ENCODE measurements at places on chromosomes 11 and 22. TPM values are rescaled to one million over a fixed set of nuclear protein-coding genes. Genes with fewer than 3 reads are reported as not detected.
A peak's percentile ranks its signal among the peaks of the same experiment; 100 is the strongest.

GRCh38 chr11:120830085-120830620 is 193.7 kb upstream of the TBCEL start:
- no peak overlapping the region for H3K4me3 ChIP-seq
- H3K27me3 ChIP-seq: peaks cover 13% of the 10 kb centered on the region
- DNase-seq: no peak
- H3K4me1 ChIP-seq: no peaks in the 10 kb centered on the region
- H3K27ac ChIP-seq: no peak overlapping the region

DNA sequence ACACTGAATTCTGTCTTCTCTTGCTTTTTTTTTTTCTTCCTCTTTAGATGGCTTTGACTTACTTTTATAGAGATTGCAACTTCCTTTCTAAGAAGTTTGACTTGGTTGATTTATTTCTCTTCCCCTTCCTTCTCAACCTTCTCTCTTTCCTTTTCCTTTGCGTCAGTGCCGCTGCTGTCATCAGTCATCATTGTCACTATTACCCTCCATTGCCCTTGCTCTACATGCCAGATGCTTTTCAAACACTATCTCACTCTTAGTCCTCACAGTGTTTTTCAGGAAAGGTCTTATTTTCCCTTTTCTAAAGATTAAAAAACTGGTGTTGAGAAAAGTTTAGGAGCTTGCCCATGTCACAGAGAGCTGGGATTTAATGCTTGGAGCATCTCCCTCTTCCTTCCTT is 74.7 kb upstream of the C11orf87 start:
- H3K4me3 ChIP-seq: no peak overlapping the region
- no peaks in the 10 kb centered on the region for H3K27me3 ChIP-seq
- no peaks in the 10 kb centered on the region for H3K4me1 ChIP-seq
- DNase-seq: no peak
- H3K27ac ChIP-seq: no peak overlapping the region

DNA sequence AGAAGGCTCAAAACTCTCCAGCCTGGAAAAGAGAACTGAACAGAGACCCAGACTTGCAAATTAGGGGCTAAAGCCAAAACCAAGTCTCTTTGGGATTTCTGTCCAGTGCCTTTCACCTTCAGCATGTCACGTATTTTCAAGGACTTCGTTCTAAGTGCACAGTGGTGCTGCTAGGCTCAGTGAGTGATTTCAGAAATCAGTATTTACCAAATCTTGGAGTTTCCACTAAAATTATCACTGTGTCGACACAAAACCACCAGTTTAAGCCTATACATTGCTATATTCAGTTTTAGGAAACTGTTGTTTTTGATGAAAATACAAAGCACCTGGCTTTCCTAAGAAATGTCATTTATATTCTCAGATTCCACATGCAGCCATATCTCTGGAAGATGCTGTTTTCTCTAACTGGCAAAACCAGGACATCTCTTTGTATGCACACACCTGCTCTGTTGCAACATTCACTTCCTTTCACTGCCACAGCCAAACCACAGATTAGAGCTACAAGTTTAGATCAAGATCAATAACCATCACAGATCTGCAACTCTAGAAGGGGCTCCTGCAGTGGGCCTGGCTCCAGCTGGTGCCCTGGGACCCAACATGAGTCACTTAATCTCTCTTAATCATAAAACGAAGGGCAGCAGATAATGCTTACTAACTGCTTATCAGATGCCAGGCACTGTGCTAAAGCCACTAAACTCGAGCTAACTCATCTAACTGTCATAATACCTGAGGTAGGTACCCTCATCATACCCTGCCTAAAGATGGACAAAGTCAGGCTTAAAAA is 22.3 kb downstream of the SMCO4 start:
- no peak for DNase-seq
- H3K4me3 ChIP-seq: no peak overlapping the region
- no peaks in the 10 kb centered on the region for H3K27me3 ChIP-seq
- H3K27ac ChIP-seq: no peak overlapping the region
- H3K4me1 ChIP-seq: peaks cover 54% of the 10 kb centered on the region
- H3K36me3 ChIP-seq: no peaks in the 10 kb centered on the region

DNA sequence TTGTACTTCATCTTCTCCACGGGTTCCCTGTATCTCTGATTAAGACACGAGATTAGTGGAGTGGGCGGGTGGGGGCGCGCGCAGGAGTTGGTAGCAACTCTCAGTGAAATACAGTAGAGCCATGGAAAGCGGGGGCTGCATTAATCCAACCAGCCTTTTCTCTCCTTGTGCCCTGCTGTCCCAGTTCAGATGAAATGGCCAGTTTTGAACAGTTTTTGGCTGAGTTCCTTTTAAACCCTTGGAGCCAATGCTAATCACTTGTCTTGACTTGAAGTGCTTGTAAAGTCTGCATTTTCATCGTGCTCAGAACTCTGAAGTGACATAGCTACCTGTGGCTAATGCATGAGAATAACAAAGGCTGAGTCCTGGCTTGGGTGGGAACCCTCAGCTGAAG is 734 bp upstream of the TMEM123 start:
- no peaks in the 10 kb centered on the region for H3K27me3 ChIP-seq
- H3K4me3 ChIP-seq: peak overlapping the region; percentile 98
- no peak for DNase-seq
- H3K36me3 ChIP-seq: peaks cover 32% of the 10 kb centered on the region

- peaks cover 3% of the 10 kb centered on the region for H3K27me3 ChIP-seq
- no peak for DNase-seq
- no peaks in the 10 kb centered on the region for H3K36me3 ChIP-seq
- H3K4me3 ChIP-seq: no peak overlapping the region
Observed at GRCh38 chr11:57148621-57149020, 33.1 kb upstream of the LRRC55 start.

DNA sequence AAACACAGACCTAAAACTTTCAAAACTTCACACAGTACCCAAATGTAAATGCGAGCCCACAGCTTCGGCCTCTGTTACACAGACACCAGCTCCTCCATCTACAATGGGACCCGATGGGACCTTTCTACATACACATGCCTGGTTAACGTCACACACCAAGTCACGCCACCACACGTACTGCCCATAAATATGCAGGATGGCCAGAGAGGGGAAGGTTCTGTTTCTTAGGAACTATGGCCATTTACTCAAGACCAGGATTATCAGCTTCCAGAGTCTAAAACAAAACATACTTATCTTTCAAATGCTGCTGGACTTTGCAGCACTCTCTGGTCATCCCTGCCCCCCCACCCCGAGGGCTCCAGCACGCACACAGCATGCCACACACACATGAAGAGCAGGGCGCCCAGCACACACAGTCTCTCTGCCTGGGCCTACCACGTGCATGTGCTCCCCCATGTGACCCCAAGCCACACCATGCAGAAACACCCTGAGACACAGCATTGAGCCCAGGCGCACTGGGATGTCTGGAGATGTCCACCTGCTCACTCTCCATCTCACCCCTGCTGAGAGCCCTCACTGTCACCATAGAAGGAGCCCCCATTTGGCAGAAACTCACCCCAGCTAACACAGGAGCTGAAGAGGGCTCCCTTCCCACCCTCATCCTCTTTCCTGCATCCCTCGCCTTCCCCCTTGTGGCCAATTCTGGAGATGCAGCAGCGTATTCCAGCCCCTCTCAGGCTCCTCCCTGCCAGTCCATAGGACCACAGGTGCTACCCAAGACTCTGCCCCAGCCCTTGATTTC is 61.8 kb downstream of the SLC22A12 start:
- H3K36me3 ChIP-seq: no peaks in the 10 kb centered on the region
- DNase-seq: peak; percentile 59
- H3K27me3 ChIP-seq: peaks cover 5% of the 10 kb centered on the region
- peaks cover 27% of the 10 kb centered on the region for H3K4me1 ChIP-seq
- H3K4me3 ChIP-seq: no peak overlapping the region

GRCh38 chr11:125941267-125941618 is 4.6 kb upstream of the VSIG10L2 start:
- no peaks in the 10 kb centered on the region for H3K36me3 ChIP-seq
- no peaks in the 10 kb centered on the region for H3K4me1 ChIP-seq
- peaks cover 2% of the 10 kb centered on the region for H3K27me3 ChIP-seq
- no peak overlapping the region for H3K4me3 ChIP-seq
- no peak for DNase-seq

DNA sequence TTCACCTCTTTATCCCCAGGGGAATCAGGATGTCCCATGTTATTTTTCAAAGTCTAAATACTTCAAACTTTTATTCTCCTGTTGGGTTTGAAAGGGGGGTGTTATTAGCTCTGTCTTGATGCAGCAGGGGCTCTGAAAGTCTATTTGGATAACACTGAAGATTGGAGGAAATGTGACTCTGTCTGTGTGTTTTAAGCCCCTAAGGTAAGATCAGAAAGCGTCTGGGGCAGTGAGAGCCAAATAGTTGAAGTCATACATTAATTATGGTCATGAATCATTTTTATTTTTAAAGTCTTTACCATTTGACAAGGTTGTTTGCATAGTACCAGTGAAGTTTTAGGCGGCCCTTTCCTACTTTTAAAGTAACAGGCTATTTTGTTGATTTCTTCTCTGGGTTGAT is 139.0 kb downstream of the UVRAG start:
- H3K27me3 ChIP-seq: no peaks in the 10 kb centered on the region
- H3K27ac ChIP-seq: no peak overlapping the region
- peaks cover 57% of the 10 kb centered on the region for H3K4me1 ChIP-seq
- H3K36me3 ChIP-seq: peaks cover 38% of the 10 kb centered on the region

GRCh38 chr11:103682318-103683184 is 353.9 kb upstream of the DDI1 start:
- DNase-seq: peak; percentile 21
- H3K27ac ChIP-seq: no peak overlapping the region
- H3K27me3 ChIP-seq: no peaks in the 10 kb centered on the region
- no peak overlapping the region for H3K4me3 ChIP-seq

- no peak for DNase-seq
- no peaks in the 10 kb centered on the region for H3K4me1 ChIP-seq
- H3K4me3 ChIP-seq: no peak overlapping the region
- H3K27me3 ChIP-seq: no peaks in the 10 kb centered on the region
- peaks cover 54% of the 10 kb centered on the region for H3K36me3 ChIP-seq
Observed at GRCh38 chr22:50435291-50436014, 39.4 kb downstream of the SBF1 start.

GRCh38 chr11:60085909-60086308 is 2.6 kb upstream of the MS4A2 start:
- no peak for DNase-seq
- no peak overlapping the region for H3K4me3 ChIP-seq
- H3K36me3 ChIP-seq: no peaks in the 10 kb centered on the region
- no peaks in the 10 kb centered on the region for H3K4me1 ChIP-seq

- H3K27me3 ChIP-seq: no peaks in the 10 kb centered on the region
- DNase-seq: peak; percentile 18
- H3K4me1 ChIP-seq: peaks cover 81% of the 10 kb centered on the region
- peaks cover 45% of the 10 kb centered on the region for H3K36me3 ChIP-seq
Observed at GRCh38 chr11:45924036-45924915, 1.8 kb downstream of the LARGE2 start.

GRCh38 chr22:25223269-25223850 is 3.9 kb downstream of the CRYBB2 start:
- peaks cover 9% of the 10 kb centered on the region for H3K27me3 ChIP-seq
- H3K36me3 ChIP-seq: no peaks in the 10 kb centered on the region
- no peak overlapping the region for H3K27ac ChIP-seq
- no peak for DNase-seq
- H3K4me3 ChIP-seq: no peak overlapping the region

GRCh38 chr11:116387641-116388040 is 385.1 kb downstream of the BUD13 start:
- H3K27me3 ChIP-seq: no peaks in the 10 kb centered on the region
- H3K36me3 ChIP-seq: no peaks in the 10 kb centered on the region
- H3K4me3 ChIP-seq: no peak overlapping the region
- H3K27ac ChIP-seq: no peak overlapping the region

DNA sequence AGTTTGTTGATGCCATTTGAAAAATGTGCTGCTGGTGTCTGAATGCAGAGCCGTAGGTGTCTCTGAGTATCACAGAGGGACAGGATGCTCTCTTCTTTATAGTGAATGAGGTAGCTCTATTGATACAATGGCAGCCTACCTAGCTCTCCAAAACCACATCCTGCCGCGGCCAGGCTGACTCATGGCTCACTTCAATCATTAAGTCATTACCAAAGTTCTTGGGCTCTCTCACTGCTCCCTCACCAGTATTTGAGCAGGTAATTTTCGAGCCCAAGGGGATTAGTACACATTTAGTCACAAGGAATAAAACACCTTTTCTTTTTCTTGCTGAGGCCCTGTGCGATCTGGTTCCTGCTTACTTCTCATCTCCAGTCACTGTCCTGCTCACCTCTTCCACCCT is 509.0 kb upstream of the LARGE1 start:
- no peaks in the 10 kb centered on the region for H3K4me1 ChIP-seq
- H3K4me3 ChIP-seq: no peak overlapping the region
- no peak for DNase-seq
- H3K36me3 ChIP-seq: no peaks in the 10 kb centered on the region
- H3K27ac ChIP-seq: no peak overlapping the region

Gene APOBEC3B
- total RNA-seq: 8.0 TPM

Gene OR2AG1
- not detected for total RNA-seq

Gene GAS2
- total RNA-seq: 2.6 TPM

Gene TOM1
- 40.8 TPM for total RNA-seq

Gene OR8B3
- not detected for total RNA-seq

Gene CCDC73
- not detected for total RNA-seq

Gene ALX4
- total RNA-seq: not detected

Gene BEST1
- total RNA-seq: 0.44 TPM

Gene PVALB
- total RNA-seq: not detected

Gene SLC22A9
- not detected for total RNA-seq

Gene CSF2RB
- 141 TPM for total RNA-seq

Gene LIN7C
- 23.5 TPM for total RNA-seq

Gene CHADL
- total RNA-seq: not detected
